ENCODE measurements at places on chromosomes 4 and X.

- no peak for DNase-seq
Measured at GRCh38 chr4:38354421-38354820, 309.6 kb upstream of the KLF3 start.

DNA sequence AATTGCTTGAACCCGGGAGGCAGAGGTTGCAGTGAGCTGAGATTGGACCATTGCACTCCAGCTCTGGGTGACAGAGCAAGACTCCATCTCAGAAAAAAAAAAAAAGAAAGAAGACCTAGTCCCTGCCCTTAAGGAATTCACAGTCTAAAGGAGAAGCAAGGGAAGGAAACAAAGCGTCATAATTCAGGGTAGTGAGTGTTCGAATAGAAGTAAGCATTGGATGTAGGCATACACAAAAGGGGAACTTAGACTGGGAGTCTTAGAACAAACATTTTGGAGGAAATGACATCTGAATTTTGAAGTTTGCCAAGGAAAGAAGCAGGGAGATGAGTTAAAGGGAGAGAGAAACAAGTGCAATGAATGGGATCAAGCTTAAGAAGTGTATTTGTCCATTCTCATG, 32.4 kb downstream of the PPM1K start:
- no peak for DNase-seq

- no peak for DNase-seq
Measured at GRCh38 chr4:183986291-183986970, 81.3 kb downstream of the STOX2 start.

DNA sequence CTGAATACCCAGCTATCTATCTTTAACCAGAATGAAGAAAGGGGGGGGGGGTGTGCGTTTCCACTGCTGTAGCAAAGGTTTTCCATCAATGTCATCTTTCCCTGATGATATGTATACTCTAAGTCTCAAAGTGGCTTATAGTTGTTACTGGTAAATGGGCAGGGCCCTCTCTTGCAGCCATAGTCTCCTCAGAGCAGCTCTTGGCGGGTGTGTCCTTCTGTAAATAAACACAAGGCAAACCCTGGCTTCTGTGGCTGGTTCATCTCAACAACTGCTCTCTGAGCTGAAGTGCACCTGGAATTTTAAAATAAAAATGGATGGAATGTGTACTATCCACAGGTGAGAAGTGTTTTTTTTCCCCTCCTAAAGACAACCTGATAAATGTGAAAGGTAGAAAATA, 57.5 kb upstream of the SCML1 start:
- DNase-seq, result no peak

DNA sequence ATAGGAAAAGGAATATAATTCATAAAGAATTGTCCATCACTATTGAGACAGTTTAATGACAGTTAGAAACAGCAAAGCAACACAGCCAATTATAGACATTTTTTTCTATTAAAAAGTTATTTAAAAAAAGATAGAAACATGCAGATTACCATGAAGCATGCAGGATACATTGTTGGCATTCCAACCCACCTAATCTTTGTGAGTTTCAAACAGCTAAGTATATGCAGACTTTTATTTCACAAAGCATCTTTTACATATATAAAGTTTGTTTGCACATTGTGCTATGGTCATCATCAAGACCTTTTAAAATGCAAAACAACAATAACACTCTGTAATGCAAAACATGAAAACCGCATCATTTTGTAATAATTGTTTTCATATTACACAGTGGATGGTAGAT, 125.9 kb upstream of the ETNPPL start:
- no peak for DNase-seq

- DNase-seq, result no peak
Measured at GRCh38 chr4:111943796-111944203, 201.5 kb upstream of the FAM241A start.

DNA sequence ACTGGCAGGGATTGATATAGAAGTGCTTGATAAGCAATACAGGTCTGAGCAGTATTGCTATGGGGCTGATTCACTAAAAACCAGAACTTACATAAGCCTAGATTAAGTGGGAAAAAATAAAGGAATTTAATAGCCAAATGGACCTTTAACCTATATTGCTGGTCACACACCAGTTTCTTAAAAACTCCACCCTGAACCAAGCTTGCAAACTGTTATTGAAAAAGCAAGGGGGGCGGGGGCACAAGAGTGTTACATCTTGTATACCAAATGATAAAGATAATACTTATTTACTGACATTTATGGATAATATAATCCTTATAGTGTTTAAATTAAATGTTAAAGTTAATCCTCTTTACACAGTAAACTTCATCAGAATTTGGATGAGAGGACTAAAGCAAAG, 40.3 kb upstream of the PITX2 start:
- DNase-seq, result no peak

- DNase-seq, result no peak
Measured at GRCh38 chrX:130446974-130447373, 45.2 kb downstream of the RBMX2 start.

GRCh38 chr4:16692524-16692923, 205.9 kb downstream of the LDB2 start:
- no peak for DNase-seq

DNA sequence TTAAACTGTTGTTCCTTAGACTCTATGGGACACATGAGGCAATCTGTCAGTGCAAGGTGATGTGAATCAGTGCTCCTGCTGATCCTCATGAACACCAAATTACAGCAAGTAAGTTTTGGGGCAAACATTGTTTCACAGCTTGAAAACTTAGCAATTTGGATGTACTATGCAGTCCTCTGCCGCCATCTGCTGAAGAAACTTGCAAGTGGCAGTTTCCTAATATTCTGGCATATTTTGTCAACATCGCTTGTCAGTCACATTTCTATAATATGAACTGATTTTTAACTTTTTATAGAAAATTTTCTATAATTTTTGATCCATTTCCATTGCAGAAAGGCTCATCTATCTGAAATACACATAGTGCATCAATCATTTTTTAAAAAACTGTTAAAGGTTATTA, 56.3 kb downstream of the ZAR1 start:
- DNase-seq, result no peak

- DNase-seq, result no peak
Measured at GRCh38 chr4:159150396-159150795, 47.5 kb downstream of the RAPGEF2 start.

- no peak for DNase-seq
Measured at GRCh38 chrX:120768254-120768653, 107.4 kb downstream of the CT47B1 start.

- no peak for DNase-seq
Measured at GRCh38 chr4:38949411-38950051, 81.9 kb downstream of the FAM114A1 start.

- DNase-seq, result no peak
Measured at GRCh38 chr4:154807042-154807630, 26.1 kb downstream of the RBM46 start.

- no peak for DNase-seq
Measured at GRCh38 chr4:145545031-145545430, 63.4 kb downstream of the SMAD1 start.

GRCh38 chrX:118530219-118530911, 34.8 kb downstream of the DOCK11 start:
- no peak for DNase-seq

DNA sequence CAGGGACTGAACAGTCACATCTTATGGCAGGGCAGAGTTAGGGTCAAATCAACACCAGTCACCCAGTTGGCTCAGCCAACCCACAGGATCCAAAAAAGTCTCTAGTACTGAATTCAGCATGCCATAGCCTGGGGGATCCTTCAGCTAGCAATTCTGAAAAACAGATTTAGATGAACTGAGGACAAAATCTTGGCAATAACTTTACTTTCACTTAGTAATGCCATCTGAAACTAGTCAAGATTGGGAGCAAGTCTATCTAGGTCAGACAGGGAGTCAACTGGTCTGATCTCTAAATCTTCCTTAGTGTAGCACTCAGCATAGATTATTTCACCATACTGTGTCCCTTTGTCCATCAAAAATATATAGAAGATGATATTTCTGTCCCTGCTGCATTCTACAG, 76.0 kb downstream of the HHIP start:
- DNase-seq, result no peak

DNA sequence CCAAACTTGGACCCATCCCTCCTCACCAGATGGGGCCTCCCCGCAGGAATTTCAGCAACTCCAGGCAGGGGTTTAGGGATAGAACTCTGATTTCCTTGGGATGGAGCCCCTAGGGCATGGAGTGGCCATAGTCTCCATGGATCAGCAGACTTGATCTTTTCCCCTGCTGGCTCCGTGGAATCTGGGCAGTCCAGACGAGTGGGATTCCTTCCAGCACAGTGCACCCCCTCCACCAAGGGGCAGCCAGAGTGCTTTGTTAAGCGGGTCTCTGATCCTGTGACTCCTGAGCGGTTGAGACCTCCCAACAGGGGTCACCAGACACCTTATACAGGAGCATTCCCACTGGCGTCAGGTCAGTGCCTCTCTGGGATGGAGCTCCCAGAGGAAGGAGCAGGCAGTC, 40.4 kb downstream of the ENPP6 start:
- DNase-seq, result no peak

DNA sequence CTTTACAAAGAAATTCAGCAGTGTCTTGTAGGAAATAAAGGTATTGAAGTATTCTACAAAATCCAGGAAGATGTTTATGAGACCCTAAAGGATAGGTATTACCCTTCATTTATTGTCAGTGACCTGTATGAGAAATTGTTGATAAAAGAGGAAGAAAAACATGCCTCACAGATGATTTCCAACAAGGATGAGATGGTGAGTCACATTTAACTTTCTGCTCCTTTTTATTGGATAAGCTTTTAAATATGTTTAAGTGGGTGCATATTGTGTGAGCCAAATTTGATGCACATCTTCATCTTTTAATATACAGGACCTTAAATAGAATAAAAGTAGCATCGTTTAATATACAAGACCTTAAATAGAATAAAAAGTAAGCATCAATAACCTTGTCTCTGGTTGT, 72.1 kb downstream of the LRP2BP start:
- no peak for DNase-seq

GRCh38 chr4:69858690-69859089, 1.3 kb downstream of the SULT1E1 start:
- DNase-seq, result no peak

DNA sequence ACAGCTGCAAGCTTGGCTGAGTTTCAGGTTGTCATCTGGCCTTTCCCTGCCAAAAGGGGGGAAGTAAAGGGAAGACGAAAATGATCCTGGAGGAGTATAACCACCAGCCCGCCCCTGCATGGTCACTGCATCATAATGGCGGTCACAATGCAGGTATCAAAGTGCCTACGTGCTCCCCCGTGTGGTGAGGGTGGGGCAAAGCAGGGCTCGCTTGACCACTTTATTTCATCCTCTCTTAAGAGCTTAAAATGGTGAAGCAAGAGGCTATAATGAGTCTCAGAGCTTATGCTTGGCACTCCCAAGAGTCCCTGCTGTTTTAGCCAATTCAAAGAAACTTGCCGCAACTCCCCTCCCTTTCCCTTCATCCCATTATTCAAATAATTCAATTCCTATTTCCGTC, 105.6 kb downstream of the APOOL start:
- no peak for DNase-seq

- no peak for DNase-seq
Measured at GRCh38 chr4:149498246-149498645, 317.4 kb downstream of the IQCM start.

DNA sequence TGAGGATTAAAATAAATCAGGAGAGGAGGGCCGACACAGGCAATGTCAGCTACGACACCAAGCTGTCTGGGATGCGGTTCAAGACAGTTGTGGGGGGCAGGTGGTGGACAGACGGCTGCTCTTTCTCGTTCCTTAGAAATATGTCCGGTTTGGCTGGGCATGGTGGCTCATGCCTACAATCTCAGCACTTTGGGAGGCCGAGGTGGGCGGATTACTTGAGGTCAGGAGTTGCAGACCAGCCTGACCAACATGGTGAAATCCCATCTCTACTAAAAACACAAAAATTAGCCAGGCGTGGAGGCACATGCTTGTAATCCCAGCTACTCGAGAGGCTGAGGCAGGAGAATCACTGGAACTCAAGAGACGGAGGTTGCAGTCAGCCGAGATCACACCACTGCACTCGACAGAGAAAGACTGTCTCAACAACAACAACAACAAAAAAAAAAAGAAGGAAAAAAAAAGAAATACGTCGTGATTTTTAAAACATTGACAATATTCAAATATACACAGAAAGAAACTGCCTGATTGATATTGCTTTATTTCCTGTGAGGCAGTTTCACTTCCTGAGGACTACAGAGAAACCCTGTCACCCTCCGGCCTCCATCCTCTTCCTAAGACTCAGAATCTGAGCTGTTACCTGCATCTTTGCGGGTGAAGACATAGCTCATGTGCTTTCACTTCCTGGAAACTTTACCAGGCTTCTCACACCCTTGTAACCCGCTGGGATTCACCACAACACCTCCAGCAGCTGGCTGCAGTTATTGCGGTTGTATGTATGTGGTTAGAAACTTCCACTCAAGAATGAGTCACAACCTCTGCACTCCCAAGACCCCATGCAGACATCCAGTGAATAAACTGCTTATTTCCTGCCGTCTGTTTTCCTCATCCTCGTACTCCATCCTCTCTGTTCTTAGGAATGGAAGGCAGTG, 63.8 kb upstream of the STS start:
- DNase-seq, result peak; percentile 54

DNA sequence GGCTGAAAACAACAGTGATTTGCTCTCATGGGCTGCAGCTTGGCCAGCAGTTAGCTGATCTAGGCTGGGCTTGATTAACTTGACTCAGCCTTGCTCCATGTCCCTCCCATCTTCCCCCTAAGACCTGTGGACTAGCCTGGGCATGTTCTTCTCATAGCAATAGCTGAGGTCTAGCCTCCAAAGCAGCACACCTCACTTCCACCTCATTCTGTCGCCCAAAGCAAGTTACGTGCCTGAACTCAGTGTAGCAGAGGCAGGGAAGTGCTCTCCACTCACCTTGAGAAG, 62.2 kb downstream of the EVC start:
- DNase-seq, result no peak

DNA sequence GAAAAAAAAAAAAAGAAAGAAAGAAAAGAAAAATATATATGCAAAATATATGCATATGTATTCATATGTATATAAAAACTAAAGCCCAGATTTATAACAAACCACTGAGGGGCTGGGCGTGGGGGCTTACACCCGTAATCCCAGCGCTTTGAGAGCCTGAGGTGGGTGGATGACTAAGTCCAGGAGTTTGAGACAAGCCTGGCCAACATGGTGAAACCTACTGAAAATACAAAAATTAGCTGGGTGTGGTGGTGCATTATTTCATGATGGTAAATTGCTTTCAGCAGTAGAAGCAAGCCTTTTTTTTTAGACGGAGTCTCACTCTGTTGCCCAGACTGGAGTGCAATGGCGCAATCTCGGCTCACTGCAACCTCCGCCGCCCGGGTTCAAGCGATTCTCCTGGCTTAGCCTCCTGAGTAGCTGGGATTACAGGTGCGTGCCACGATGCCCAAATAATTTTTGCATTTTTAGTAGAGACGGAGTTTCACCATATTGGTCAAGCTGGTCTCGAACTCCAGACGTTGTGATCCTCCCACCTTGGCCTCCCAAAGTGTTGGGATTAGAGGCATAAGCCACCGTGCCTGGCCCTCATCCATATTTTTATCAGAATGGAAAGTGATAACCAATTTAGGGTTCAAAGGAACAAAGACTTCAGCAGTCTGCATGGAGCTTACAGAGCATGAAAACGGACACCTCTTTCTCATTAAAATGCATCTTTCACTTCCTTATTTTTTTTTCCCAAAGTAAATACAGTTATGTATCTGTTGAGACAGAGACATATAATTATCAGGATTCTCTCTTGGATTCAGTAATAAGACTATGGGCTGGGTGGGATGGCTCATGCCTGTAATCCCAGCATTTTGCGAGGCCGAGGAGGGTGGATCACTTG, 27.7 kb upstream of the MOB1B start:
- no peak for DNase-seq

GRCh38 chr4:140113653-140114052, 40.3 kb downstream of the MAML3 start:
- DNase-seq, result no peak
